ENCODE measurements at places on chromosomes 1 and 21.
A peak's percentile ranks its signal among the peaks of the same experiment; 100 is the strongest.

DNA sequence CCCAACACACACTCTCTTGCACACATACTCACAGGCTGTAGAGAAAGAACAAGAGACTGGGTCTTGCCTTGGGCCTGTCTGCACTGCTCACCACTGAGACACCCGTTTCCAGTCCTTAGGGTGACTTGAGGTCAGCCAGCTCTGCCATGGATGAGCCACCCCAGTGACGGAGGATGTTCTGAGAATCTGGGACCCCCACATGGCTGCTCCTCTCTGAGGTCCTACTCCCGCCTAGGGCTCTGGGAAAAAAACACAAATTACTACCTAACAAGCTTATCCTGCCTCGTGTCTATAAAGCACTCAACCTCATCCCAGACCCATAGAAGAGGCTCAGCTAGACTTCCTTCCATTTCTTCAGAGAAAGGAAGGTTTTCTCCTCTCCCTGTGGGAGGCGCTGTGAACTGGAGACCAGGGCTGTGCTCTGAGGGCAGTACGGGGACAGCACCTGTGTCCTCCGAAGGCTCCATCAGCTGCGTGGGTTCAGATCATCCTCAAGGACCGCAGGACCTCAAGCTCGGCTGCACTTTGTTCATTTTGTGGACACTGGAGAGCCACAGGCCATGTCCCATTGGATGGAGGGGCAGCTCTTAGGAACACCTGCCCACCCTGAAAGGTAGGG is 4.3 kb upstream of the CLEC20A start:
- no peak for DNase-seq

GRCh38 chr1:229889031-229889517 is 178.0 kb upstream of the GALNT2 start:
- DNase-seq = no peak

DNA sequence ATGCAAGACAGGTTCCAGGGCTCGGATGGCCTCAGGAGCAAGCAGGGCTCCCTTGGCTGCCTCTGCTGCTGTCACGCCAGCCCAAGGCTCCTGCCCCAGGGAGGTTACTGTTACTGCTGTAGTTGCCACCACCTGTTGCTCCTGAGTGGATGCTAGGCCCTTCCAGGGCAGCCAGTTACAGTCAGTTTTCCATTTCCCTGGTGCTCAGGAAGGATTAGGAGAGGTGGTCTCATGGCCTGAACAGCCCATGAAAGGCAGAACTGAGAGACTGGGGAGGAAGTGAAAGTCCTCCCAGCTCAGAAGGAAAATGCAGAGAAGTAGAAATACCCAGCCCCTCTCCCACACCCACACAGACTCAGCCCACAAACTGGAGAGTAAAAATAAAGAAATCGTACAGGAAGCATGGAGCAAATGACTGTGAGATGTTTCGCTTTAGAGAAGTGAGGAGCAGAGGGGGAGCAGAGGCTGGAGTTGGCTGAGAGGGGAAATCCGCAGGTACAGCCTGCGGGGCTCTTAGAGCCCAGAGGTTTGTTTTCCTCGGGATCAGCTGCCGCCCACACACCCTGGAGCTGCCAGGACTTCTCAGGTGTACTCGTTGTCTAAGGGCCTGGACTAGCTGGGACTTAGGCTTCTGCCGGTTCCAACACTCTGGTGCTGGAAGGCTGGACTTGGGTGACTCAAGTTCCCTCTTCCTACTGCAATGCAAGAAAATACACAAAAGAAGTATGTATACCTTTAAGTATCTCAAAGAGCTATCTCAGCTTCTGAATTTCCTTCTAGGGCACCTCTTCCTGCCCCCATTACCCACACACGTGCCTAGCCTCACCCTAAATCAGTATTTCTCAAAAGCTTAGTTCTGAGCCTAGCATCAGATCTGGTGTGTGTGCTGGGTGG is 2.3 kb downstream of the IL6R start:
- peak; percentile 93 for DNase-seq

DNA sequence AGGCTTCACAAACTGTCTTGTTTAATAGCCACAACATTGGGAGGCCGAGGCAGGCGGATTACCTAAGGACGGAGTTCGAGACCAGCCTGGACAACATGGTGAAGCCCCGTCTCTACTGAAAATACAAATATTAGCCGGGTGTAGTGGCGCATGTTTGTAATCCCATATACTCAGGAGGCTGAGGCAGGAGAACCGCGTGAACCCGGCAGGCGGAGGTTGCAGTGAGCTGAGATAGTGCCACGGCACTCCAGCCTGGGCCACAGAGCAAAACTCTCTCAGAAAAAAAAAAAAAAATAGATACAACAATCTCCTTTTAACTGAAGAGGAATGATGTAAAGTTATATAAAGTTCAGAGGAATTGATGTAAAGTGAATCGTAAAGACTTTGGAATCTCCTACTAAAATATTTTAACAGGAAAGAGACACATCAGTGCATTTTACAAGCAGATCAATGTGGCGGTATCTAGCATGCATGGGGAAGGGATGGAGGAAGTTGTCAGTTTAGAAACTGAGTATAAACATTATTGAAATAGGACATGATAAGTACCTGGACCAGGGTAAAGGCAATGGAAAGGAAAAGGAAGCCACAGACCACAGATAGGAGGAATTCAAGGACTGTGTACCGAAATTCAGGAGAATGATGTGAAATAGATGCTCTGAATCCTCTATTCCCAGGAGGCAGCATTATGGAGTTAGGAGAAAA is 41.5 kb downstream of the PTPRC start:
- DNase-seq = no peak

GRCh38 chr21:26962621-26963181 is 4.2 kb downstream of the ADAMTS5 start:
- DNase-seq = no peak

DNA sequence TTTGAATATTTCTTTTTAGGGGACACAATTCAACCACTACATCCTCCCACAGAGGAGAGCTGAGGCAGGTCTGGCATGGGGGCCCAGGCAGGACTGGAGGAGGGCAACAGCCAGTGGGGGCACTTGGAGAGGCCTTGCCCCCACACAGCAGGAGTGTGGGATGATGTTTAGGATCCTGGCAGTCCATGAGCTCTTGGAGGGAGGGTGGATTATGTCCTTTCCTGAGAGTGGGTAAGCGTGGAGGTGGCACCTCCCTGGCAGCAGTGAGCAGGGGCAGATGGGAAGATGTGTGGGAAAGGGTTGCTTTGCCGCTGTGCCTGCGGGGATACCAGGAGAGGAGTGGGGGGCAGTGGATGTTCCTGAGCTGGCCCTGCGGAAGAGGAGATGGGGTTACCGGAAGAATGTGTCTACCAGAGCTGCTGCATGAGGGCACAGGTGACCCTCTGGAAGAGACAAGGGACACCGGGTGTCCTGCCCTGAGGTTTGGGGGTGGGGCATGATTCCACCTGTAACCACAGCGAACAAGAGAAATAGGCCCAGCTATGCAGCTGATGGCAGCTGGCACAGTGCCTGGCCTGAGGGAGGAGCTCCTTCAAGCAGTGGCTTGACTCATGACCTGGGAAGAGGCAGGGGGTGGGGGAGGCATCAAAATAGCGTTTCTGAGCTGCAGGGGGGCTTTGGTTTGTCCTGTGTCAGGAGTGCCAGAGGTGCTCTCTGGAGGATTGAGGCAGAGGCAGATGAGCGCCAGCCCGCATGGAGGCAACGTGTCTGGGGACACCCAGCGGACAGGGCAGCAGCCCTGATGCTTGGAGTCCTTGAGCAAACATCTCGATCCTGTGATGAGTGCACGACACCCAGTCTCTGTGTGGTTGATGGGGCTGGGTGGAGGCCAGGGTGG is 123.9 kb upstream of the TMPRSS2 start:
- DNase-seq = no peak

GRCh38 chr21:31908106-31909031 is 35.5 kb downstream of the HUNK start:
- no peak for DNase-seq

GRCh38 chr1:27122652-27123051 is 32.3 kb downstream of the SLC9A1 start:
- peak; percentile 35 for DNase-seq

- no peak for DNase-seq
Measured at GRCh38 chr1:8152731-8153702, 126.9 kb upstream of the ERRFI1 start.

GRCh38 chr1:109726007-109726406 is 14.0 kb downstream of the GSTM5 start:
- DNase-seq = no peak

- no peak for DNase-seq
Measured at GRCh38 chr1:88052167-88052566, 631.9 kb upstream of the PKN2 start.
